ENCODE measurements at places on chromosomes 3 and 15.

DNA sequence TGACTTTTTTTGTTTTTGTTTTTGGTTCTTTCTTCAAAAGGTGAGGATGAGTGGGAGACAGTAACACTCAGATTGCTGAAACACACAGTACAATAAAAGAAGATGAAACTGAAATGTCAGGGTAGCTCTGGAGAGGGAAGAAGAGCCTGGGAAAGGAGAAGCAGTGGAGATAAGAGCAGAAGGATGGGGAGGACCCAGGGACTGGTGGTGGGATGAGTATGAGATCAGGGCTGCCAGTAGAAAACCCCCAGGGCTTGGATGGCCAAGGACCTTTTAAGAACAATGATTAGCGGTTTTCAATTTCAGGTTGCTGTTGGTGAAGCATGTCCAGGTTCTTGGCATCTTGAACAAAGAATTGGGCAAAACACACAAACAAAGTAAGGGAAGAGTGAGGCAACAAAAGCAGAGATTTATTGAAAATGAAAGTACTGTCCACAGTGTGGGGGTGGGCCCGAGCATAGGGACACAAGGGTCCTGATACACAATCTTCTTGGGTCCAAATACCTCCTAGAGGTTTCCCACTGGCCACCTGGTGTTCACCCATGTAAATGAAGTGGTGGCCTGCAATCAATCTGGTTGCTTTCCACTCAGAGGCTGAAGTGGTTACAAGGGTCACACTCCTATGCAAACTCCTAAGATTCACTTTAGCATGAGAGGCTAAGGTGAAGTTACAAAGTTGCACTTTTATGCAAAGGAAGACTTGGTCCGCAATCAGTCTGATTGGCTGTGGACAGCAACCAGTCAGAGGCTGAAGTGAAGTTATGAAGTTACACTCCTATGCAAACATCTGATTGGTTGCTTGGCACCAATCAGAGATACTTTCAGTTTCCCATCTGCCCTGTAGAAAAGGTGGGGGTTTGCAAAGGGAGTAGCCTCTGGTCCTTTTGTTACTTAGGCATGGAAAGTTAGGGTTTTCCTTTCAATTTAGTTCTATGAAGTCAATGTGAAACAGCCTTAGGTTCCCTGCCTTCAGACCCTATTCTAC lies 26.1 kb upstream of the MFSD1 start:
- DNase-seq: no peak

DNA sequence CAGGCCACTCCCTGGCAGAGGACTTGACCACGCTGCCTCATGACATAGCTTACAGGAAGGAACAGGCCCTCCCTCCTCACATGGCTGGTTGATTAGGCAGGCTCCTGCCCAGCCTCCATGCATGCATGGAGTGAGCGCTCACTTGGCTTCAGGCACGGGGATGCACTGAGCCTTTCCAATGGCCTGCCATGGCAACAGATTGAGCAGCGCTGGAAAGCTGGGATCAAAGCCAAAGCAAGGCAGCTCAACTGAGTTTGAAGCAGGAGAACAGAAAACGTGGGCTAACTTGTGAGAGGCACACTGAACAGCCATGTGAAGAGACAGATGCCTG lies 5.9 kb upstream of the GRAMD2A start:
- DNase-seq: no peak

DNA sequence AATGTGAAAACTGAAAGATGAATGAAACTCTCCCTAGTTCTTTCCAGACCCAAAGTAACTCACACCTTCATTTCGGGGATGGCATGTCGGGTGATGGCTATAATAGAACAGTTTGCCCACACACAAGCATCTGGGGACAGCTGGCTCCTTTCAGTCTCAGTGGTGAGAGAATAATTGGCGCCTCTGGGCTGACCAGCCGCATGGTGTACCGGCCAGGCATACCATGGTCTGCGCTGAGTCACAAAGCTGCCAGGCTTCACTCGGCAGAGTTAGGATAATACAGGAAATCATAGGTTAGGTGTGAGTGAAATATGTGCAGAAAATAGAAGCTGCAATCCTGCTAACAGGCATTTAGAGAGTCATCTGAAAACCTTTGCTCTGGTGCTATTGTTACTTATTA lies 80.4 kb upstream of the IGF1R start:
- DNase-seq: no peak

DNA sequence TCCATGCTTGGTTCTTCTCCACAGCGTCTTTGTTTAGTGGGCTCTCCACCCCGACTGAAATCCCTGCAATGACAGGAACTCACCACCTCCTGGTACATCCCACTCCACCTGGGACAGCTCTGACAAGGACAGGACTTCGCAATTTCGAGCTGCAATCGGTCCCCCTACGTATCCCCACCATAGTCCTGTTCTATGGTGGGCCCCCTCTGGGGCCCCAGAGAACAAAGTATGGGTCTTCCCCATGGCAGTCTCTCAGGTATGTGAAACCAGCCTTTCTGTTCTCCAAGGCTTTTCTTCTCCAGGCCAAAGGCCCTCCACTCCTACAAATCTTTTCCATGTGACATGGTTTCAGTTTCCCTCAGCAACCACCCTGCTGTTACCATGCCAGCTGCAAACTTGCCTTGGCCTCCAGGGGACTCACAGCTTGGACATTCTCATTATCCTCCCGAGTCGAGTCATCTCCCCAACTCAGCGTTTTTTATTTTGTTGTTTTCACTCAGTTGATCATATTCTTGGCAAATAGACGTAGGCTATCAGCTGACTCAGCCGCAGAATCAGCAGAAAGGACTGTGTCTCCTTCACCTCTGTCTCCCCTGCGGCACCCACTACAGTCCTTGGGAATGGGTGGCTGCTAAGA lies 233.3 kb downstream of the OPA1 start:
- DNase-seq: no peak

- no peak for DNase-seq
Measured at GRCh38 chr3:104596551-104596950, 770.2 kb upstream of the ALCAM start.

GRCh38 chr3:151751161-151751560 lies 17.4 kb downstream of the AADACL2 start:
- no peak for DNase-seq

DNA sequence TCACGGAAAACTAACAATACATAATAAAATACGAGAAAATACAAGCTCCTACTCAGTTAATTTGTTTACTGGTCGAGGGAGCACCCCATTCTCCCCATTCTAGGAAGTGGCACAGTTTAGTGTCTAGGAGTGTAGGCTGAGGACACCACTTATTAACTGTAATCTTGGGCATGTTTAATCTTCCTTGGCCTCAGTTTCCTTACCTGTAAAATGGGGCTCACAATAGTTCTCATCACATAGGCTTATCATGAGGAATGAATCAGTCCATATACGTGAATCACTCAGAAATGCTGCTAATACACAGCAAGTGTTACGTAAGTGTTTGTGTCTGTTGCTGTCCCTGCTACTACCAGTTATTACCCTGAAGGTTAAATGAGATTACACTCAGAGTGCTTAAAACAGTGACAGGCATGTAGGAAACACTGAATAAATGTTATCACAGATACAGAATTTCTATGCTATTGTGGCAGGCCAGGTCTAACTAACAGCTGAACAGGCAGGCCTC lies 210.2 kb downstream of the OSBPL10 start:
- no peak for DNase-seq

Data from activated CD4-positive, CD25-positive, alpha-beta regulatory T cell treated with anti-CD3 and anti-CD28 coated beads, Interleukin-2, amount 50 U/mL, for 16 hours (primary cell).